ENCODE measurements at places on chromosomes 11 and 22.

GRCh38 chr22:28918550-28919271 lies 35.3 kb downstream of the ZNRF3 start:
- DNase-seq, result no peak

DNA sequence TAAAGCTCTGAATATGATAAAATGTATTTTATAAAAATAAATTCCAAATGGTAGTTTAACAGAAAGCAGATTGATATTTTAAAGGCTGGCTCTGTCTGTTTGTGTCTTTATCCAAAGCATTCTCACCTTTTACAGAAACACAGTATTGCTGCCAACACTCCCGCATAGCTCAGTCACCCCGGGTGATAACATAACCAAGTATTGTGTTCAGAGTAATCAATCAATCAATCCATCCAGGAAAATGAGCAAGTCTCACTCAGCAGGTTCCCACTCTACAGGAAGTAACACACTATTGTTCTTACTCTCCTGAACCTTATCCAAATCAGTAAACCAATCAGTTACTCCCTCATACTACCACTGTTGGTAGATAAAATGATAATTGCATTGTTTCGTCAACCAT lies 203.4 kb downstream of the LRRC4C start:
- no peak for DNase-seq

- no peak for DNase-seq
Measured at GRCh38 chr11:92550871-92551270, 326.3 kb downstream of the FAT3 start.

DNA sequence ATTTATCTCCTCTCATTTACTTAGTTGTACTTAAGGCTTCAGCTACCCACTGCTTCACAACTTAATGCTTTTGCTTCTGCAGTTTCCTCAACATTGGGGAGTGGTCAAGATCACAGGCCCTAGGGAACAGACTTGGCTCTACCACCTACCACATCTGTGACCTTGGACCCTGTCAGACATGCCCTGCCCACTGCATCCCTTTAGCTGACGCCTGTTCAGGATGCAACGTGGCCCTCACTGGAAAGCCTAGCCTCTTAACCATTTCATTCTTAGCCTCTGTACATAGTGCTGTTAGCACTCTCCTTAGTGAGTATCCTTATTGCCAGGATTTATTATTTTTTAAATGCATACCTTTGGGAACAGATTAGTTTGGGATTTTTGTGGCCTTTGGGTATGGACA lies 34.4 kb downstream of the TNRC6B start:
- no peak for DNase-seq

DNA sequence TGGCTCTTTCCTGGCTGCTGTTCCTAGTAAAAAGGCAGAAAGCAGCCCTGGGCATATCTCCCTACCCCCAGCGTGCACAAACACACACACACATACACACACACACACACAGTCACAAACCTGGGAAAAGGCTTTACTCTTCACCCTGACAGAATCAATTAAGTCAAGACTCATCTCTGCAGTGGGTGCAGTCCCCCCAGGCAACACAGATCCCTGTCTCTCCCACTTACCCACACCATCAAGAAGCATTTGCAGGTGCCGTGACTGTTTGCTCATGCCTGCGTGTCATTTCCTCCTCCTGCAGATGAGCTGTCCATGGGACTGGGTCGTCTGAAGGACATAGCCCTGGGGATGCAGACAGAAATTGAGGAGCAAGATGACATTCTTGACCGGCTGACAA lies 28.6 kb downstream of the SNAP29 start:
- no peak for DNase-seq

DNA sequence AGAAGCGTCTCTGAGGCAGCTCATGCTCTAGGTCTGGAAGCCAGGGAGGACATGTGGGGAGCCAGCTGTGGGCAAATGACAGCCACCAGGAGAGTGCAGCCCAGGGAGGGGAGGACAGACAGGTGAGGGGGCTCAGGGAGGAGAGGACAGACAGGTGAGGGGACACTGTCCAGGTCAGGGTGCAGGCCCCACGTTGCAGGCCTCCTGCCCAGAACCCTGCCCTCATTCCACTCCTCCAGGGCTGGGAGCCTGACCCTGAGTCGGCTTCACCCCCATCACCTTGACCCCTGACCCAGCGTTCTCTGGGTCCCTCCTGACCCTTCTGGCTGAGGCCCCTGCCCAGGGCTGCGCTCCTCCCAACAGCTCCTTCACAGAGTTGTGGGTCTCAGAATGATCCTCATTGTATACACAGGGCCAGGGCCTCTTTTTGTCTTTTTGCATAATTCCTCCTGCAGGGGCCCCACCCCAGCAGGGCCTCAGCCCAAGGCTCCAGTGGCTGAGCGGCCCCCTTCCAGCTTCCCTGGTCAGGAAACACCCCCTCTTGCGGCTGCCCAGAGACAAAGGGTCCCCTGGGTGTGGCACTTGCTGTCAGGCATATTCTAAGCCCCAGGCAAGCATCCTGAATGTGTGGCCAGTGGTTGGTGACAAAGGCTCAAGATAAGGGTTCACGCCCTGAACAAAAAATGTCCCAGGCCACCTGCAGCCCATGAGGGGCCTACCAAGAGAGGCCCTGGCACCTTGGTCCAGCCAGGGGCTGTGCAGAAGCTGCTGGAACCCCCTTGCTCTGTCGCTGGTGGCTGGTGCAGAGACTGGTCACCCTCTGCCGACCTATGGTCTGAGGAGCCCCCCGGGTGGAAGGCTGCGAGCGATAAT lies 853.0 kb downstream of the BRD1 start:
- DNase-seq, result no peak

GRCh38 chr11:8959546-8960166 lies 4.6 kb downstream of the TMEM9B start:
- peak; percentile 56 for DNase-seq

DNA sequence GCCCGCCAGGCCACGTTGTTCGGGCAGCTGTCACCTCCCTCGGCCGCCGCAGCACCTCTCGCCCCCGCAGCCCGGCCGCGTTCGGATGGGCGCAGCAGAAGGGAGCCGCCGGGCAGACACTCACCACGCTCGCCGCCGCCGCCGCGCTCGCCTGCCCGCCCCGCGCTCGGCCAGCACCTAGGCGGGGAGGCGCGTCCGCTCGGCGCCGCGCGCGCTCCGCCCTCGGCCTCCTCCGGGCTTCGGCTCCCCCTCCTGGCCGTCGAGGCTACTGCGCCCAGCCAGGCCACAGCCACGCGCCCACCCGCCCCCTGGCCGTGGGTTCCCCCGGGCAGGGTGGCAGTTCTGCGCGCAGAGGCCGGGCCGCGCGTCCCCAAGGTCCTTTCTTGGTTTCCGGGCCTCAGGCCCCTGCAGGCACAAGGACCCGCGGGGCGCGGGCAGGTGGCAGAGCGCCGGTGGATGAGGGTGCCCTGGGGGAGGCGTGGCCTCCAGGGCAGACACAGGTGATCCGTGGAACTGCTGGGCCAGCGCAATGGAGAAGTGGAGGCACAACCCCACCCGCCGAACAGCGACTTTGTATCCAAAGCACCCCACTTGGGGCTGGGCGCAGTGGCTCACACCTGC lies at the start of gene SLC25A22:
Gene SLC25A22, minus strand, starts transcription at position 189 of the 621 bp plus-strand sequence. CDS start 3,275 bp downstream, outside the sequence.
- DNase-seq, result peak; percentile 93

GRCh38 chr11:103877221-103877620 lies 159.2 kb upstream of the DDI1 start:
- DNase-seq, result no peak

DNA sequence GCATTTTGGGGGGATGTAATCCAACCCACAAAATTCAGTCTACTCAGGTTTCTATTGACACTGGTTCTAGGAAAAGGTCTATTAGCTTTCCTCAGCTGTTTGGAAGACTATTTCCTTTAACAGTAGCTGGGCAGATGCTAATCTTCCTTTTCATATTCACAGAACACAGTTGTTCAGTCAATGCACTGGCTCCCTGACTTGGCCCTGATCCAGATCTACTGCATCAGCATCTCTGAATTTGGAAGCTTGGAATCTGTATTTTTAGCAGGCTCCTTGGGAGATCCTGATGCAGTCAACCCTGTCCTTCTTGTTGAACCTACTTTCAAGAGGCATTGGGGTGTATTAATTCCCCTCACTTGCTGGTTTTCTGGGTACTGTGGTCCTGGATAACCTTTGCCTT lies 6.3 kb downstream of the HTATIP2 start:
- no peak for DNase-seq

DNA sequence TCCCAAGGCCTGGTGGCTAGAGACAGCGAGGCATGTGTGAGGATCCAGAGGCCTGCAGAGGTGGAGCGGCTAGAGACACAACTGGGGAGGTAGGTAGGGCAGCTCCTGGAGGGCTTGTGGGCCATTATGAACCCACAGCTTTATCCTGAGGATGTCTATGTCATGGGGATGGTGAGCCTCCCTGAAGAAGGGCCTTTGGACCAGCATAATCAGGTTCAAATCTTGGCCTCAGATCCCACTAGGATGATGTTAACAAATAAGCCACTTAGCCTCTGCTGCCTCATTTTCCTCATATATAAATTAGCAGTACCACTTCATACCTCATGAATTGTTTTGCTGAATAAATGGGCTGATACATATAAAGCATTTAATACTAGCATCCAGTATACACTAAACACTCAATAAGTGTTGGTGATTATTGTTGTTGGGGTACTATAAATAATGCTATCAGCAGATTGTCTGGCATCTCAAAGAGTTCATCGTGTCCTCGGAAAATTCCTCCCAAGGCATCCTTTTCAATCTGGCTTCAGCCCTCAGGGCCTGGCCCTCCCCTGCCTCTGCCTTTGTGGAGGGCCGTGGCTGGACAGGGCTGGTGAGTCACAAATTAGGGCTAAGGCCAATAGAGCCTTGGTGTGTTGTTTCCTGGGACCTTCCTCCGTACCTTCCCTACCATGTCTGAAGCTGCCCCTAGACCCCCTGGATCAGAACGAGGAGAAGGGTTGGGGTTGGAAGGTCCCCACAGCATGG lies 30.9 kb upstream of the LRRC32 start:
- no peak for DNase-seq

DNA sequence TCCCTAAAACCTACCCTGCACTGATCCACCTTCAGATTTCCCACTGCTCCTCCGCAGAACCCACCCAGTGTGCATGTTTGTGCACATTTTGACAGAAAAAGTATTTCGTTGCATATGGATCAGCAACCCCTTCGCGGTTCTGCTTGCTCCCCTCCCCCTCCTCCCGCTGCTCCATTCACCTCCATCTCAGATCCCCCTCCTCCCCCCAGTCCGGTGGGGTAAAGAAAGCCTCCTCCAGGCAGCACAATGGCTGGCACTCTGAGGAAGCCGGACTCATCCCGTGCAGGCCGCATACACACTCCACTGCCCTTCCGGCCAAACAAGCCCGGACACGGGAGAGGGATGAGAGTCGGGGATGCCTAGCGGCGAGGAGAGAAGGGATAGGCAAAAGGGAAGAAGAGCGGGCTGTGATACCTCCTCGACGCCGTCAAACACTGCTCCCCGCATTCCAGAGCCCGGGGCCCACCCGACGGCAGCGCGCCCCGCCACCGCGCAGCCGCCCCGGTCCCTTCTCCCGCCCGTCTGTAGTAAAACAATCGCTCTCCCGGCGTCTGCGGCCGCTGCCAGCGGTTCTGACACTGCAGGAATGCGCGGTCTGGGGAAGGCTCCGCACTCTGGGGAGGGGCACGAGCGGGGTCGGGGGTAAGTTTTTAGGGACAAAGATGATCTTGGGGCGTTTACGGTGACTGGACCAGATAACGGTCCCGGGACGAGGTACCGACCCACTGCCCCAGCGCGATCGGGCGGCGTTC lies 915 bp downstream of the FEZ1 start:
- peak; percentile 54 for DNase-seq

DNA sequence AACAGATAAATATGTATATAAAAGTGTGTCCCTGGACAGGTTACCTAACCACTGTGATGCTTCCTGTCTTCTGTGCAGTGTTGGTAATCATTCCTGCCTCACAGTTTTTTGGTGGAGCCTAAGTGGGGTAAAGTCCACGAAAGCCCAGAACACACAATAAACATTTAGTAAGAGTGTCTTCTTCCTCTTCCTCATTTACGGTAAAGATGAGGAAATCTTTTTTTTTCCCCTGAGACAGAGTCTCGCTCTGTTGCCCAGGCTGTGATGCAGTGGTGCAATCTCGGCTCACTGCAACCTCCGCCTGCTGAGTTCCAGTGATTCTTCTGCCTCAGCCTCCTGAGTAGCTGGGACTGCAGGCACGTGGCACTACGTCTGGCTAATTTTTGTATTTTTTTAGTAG lies 117.1 kb downstream of the LDLRAD3 start:
- DNase-seq, result no peak

DNA sequence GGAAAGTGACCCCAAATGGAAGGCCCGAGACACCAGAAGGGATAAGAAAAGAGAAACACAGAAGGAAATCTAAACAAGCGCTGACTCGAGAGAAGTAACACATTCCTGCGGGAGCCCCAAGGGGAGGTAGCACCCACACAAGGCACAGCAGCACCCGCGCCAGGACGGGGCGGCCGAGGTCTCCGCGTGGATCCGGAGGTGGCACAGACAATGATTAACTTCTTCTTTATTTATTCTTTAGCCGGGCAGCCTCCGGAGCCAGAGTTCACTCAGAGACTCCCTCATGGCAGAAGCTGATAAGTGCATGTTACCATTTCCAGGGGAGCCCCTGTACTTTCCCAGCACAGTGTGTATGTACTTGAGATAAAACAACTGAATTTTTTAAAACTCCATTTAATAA lies 5.1 kb downstream of the TOLLIP start:
- DNase-seq, result no peak

DNA sequence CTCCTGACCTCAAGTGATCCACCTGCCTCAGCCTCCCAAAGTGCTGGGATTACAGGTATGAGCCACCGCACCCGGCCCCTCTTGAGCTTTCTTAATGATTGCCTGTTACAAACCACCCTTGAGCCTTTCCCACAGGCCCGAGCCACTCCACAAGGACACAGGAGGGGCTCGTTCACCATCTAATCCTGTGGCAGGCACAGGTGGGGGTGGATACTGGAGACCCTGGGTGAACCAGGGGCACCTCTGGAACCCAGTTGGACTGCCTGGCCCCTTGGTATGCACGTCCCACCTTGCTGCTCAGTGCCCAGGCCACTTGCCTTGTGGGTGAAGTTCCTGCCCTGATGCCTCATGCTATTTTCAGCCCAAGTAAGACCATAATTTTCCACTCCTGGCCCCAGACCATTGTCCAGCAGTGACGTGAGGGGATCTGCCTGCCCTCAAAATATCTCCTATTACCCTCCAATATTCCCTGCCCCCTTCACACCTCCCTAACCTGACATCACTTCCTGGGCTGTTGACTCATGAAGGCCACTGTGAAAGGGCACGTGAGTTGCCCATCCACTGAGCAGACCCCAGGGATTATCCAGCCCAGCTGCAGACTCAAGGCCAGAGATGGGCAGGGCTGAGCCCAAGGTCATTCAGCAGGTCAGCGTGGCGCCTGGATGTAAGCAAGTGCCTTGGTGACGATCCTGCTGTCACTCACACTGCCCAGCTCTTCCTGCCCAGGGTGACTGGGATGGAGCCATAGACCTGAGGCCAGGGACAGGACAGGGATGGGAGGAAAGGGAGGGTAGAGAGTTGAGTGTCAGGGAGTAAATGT lies 19.6 kb downstream of the P2RY2 start:
- no peak for DNase-seq

GRCh38 chr11:73648571-73649046 lies 2.2 kb downstream of the PLEKHB1 start:
- no peak for DNase-seq

- DNase-seq, result no peak
Measured at GRCh38 chr11:77180346-77180745, 52.3 kb downstream of the MYO7A start.

GRCh38 chr11:64841592-64842365 lies 2.7 kb downstream of the CDC42BPG start:
- no peak for DNase-seq

Measured in D341Med (cell line).